ENCODE measurements at places on chromosomes 16 and 17. TPM values are rescaled to one million over a fixed set of nuclear protein-coding genes. Genes with fewer than 3 reads are reported as not detected.

ITGAD gene
- not detected for total RNA-seq

NHLRC4 gene
- total RNA-seq: 1.6 TPM

TBC1D26 gene
- 1.1 TPM for total RNA-seq

NATD1 gene
- 6.8 TPM for total RNA-seq

OTOA gene
- not detected for total RNA-seq

ANKRD40CL gene
- total RNA-seq: not detected

SOX15 gene
- 7.2 TPM for total RNA-seq

KRT39 gene
- total RNA-seq: not detected

TMEM114 gene
- not detected for total RNA-seq
